ENCODE measurements at places on chromosomes 3 and 15.

DNA sequence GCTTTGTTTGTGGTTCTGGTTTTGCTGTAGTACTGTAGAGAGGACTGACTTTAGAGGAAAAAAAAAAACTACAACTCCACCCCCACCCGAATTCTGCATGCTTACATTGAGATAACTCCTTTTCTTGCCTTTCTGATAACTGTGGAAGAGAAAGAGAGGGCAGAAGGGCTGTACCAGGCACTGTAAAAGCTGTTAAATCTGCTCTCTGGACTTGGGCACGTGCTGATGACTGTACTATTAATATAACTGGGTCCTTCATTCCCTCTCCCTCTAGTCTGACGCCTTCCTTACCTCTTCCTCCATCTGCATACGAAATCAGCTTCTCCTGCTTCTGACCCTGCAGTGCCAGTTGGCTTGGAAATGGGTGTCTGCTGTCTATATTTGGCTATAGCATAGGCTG lies 15.0 kb downstream of the MAPKBP1 start:
- no peak for DNase-seq

DNA sequence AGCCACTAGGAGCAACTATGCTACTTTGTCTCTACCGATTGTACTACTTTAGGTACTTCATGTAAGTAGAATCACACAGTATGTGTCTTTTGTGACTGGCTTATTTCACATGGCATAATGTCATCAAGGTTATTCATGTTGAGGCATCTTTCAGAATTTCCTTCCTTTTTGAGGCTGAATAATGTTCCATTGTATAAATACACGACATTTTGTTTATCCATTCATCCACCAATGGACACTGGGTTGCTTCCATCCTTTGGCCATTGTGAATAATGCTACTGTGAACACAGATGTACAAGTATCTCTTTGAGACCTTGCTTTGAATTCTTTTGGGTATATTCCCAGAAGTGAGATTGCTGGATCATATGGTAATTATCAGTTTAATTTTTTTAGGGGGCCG lies 29.2 kb downstream of the MYO5A start:
- DNase-seq: no peak

GRCh38 chr3:16309558-16309957 lies 44.5 kb downstream of the OXNAD1 start:
- no peak for DNase-seq

DNA sequence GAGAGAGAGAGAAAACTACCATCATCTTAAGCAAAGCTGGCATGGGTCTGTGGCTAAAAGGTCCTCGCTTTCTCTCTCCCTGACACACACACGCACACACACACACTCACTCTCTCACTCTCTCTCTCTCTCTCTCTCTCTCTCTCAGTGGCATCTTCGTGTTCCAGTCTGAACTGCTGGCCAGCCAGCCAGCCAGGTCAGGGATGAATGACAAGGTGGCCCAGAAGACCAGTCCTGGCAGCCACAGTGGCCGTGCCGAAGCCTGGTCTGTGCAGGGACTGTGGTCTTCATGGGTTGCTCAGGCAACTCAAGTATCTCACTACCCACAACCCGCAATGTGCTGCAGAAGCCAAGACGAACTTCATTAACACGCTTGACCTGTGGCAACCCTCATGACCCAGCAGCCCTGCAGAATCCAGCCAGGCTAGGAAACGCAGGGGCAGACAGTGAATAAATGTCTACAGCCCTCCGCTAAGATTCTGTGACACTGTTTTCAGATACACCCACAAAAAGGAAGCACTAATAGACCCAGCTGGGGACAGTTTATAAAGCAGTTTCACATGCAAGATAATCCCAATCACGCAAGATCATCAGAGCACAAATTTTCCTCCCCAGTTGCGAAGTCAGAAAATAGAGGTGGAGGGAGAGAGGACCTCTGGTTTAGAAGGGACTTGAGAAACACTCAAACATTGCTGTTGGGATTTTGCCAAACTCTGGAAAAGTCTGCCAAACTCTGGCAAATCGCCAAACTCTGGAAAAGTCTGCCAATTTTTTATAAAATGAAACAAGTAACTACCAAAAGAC lies 66.4 kb downstream of the XXYLT1 start:
- no peak for DNase-seq

GRCh38 chr15:98955961-98956723 lies 51.5 kb downstream of the PGPEP1L start:
- no peak for DNase-seq

DNA sequence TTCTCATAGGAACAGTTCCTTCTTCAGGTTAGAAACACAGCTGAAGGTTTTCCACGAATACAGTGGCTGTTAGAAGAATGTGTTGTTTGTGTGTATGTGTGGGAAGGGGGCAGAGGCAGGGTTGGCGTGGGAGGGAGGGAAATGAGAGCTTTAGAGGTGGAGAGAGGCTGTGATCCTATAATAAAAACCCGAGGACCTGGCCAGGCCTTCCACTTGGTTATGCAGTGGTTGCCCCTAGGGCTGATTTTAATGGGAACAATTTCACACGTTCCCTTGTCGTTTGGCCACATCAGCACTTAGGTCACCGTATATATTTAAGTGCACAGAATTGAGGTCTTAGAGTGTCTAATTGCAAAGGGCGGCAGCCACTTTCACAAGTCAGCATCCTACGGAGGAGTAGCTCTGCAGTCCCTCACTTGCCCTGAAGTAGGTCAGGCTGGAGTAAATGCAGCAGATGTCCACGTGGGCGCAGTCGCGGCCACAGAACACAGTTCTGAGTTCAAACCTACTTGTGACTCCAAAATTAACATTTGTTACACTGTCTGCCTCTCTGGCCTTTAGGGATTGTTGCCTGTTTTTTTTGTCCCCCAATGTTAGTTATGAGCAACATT lies 85.6 kb downstream of the PDCD6IP start:
- DNase-seq: no peak

GRCh38 chr15:81336568-81336967 lies 12.6 kb upstream of the STARD5 start:
- no peak for DNase-seq

GRCh38 chr3:19392150-19392549 lies 243.8 kb downstream of the KCNH8 start:
- DNase-seq: no peak

GRCh38 chr3:175619369-175619768 lies 760.2 kb downstream of the NAALADL2 start:
- no peak for DNase-seq

DNA sequence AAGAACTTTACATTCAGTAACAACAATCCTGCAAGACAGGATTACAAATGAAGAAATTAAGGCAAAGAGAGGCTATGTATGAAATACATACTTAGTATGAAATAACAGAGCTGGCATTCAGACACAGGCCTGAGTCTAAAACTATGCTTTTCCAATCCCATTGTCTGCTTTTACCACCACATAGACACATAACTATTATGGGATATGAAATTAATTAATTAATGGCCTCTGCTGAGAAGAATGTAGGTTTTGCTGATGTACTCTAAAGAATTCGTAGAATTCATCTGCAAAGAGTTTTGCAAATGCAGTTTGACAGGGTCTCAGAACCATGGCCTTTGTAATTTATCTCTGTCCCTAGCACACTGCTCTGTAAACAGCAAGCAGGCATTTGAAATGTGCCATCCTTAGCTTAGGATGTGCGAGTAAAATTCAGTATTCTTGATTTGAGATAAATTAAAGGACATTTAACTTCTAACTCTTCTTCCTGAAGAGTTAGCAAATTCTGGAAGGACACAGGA lies 54.5 kb upstream of the BOC start:
- no peak for DNase-seq

DNA sequence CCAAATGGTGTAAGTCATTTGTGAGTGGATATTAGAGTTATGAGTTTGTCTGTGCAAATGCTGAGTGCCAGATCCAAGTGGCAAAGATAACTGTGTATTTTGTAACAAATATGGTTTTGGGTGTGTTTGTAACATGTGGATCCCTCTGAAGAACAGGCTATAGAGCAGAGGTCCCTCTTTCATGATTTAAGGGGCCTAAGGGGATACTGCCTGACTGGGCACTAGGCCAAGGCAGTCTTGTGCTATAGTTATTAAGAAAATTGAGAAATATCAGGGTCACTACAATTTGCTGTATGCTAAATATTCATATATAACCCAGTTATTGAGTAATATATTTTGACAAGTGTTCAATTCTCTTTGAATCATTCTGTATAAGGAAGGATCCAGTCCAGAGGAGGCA lies 555.6 kb upstream of the RGMA start:
- DNase-seq: no peak
